ENCODE measurements at places on chromosomes 1 and 21.
A peak's percentile ranks its signal among the peaks of the same experiment; 100 is the strongest.

DNA sequence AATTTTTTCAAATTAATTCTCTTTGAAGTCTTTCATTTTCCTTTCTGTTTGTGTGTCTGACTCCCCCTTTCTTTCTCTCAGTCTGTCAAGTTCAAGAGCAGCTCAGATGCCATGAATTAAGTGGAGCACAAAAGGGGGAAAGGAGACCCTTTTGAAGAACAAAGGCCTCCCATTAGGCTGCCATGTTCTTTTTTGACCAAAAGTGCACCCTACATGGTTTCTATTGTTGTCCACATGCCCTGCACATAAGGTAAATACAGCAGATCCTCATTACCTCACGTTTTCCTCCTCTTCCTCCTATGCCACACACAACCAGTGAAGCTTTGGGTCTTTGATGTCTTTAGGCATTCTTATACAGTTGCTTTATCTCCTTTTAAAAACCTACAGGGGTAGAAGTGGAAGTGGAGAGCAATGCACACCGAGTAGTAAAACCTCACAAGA lies 47.7 kb downstream of the POU2F1 start:
- no peak for DNase-seq

GRCh38 chr1:112505400-112505785 lies 3.4 kb upstream of the WNT2B start:
- DNase-seq = no peak

DNA sequence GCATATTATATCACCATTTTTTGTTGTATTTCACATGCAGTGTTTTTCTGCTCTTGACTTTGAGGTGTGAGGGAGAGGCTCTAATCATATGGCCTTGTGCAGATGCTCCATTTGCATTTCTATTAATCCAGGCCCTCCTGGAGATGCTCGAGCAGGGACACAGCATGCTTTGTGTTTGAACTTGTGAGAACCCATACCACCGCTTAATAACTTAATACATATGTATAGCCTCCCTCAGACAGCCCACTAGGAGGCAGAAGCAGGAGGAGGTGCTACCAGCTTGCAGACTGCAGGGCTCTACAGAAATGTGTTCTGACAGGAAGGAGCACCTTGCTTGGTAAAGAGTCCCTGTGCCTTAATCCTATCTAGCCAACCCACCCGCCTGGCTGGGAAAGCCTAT lies 155.2 kb downstream of the BARHL2 start:
- DNase-seq = no peak

DNA sequence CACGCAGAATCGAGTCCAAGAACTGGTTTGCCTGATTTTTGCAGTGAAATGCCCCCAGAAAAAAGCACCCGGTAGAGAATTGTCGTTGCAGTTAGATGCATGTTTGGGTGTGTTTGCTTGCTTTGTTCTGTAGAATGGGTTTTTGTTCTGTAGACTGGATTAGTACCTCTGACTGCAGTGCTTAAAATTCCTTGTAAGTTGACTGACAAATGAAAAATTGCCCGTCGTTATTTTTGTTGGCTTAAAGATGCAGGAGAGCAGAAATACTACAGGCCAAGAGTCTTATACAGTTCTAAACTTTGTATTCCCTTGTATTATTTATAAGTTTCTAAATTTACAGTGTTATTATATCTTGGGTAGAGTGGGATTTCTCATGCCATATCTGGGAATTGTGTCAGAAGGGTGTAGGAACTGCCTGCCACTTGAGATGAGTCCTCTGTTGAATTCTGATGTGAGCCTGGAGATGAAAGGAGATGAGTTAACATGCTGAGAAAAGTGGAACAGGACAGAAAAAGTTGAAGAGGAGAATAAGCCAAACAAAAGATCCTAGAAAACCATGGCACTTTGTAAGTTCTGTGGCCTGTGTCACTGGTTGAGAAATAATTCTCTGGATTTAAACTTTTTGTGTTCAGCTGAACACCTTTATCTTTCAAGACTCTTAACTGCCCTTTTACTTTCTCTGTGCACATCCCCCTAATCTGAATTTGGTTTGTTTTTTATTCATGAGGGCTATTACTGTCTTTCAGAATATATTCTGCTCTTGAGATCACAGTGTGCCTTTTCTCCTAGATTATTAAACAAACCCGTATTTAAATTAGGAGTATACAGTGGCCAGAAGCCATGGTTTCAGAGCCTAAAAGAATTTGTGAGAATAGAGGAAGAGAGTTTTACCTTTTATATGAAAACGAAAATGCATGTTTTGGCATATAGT lies 1.4 kb downstream of the DESI2 start:
- DNase-seq = peak; percentile 24

DNA sequence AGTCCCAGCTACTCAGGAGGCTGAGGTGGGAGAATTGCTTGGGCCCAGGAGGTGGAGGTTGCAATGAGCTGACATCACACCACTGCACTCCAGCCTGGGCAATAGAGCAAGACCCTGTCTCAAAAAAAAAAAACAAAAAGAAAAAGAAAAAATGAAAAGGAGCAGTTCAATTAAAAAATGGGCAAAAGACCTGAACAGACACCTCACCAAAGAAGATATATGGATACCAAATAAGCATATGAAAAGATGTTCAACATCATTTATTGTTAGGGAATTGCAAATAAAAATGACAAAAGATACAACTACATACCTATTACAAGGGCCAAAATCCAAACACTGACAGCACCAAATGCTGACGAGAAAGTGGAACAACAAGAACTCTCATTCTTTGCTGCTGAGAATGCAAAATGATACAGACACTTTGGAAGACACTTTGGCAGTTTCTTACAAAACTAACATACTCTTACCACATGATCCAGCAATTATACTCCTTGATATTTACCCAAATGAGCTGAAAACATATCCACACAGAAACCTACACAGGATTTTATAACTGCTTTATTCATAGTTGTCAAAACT lies 28.7 kb upstream of the ATP5PO start:
- DNase-seq = no peak

DNA sequence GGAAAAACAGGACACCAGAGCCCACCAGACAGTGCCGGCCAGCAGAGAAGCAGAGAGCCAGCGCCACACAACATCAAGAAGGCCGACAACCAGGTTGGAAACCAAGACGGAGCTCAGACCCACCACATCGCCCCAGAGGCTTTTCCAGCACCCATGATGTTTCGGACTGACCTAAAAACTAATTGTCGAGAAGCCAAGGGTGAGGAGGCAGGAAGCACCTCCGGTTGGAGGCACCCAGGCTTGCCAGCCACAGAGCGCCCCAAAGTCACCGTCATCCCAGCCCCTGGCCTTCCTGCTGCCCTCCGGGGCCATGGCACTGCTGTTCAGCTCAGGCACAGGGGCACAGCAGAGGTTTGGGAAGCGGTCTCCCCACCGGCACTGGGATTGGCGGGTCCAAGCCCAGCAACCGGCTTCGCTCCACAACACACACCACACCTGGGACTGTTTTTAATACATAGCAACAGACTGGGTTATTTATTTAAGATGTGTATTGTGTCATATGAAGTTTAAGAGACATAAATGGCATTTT lies 67.2 kb downstream of the SLC37A1 start:
- no peak for DNase-seq

- DNase-seq = no peak
Measured at GRCh38 chr1:64212031-64212430, 8.6 kb downstream of the UBE2U start.
